ENCODE measurements at places on chromosomes 16 and 17.

- no peak for DNase-seq
Measured at GRCh38 chr16:24776501-24777220, 47.2 kb downstream of the TNRC6A start.

- no peak for DNase-seq
Measured at GRCh38 chr16:47463771-47464624, 2.9 kb downstream of the PHKB start.

DNA sequence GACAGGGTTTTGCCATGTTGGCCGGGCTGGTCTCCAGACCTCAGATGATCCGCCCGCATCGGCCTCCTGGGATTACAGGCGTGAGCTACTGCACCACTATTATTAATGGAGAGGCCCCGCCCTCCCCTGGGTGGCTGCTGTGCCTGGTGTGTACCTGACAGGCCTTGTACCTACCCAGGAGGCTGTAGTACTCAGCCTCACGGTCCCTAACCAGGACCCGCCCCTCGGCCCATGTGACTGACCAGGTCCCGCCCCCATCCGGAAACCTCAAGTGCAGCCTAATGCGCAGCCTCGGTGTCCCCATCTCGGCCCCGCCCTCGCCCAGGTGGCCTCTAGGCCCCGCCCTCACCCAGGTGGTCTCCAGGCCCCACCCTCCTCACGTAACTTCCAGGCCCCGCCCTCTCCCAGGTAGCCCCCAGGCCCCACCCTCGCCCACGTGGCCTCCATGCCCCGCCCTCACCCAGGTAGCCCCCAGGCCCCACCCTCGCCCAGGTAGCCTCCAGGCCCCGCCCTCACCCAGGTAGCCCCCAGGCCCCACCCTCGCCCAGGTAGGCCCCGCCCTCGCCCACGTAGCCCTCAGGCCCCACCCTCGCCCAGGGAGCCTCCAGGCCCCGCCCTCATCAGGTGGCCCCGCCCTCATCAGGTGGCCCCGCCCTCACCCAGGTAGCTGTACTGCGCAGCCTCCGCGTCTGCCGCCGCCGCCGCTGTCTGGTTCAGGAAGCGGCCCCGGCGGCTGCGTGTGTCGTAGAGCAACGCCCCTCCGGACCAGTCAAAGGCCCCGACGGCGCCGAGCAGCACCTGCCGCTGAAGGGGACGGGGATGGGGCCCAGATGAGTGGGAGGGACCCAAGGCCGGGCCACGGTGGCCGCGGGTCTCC, 31.0 kb downstream of the HASPIN start:
- DNase-seq, result peak; percentile 59

GRCh38 chr17:73157521-73157890, 7.3 kb upstream of the SSTR2 start:
- DNase-seq, result no peak

GRCh38 chr17:81930142-81931125, 2.9 kb upstream of the MAFG start:
- no peak for DNase-seq

DNA sequence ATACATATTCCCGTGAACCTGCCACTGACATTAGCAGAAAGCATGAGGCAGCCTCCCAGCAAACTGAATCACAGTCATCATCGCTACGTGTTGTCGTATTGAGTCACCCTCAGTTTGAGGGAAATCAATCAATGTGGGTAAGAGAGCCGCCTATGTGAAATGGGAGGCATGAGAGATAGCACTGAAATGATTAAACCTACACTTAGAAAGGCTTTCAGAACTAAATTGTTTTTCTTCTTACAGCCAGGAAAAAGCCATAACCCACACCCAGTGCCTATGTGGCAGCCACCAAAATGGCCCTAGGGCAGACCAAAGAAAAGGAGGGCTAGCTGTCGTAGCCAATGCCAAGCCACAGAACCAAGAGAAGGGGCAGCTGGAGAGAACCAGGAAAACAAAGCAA, 90.5 kb downstream of the ADAMTS18 start:
- DNase-seq, result no peak

GRCh38 chr17:46078675-46079074, 79.6 kb downstream of the STH start:
- no peak for DNase-seq

DNA sequence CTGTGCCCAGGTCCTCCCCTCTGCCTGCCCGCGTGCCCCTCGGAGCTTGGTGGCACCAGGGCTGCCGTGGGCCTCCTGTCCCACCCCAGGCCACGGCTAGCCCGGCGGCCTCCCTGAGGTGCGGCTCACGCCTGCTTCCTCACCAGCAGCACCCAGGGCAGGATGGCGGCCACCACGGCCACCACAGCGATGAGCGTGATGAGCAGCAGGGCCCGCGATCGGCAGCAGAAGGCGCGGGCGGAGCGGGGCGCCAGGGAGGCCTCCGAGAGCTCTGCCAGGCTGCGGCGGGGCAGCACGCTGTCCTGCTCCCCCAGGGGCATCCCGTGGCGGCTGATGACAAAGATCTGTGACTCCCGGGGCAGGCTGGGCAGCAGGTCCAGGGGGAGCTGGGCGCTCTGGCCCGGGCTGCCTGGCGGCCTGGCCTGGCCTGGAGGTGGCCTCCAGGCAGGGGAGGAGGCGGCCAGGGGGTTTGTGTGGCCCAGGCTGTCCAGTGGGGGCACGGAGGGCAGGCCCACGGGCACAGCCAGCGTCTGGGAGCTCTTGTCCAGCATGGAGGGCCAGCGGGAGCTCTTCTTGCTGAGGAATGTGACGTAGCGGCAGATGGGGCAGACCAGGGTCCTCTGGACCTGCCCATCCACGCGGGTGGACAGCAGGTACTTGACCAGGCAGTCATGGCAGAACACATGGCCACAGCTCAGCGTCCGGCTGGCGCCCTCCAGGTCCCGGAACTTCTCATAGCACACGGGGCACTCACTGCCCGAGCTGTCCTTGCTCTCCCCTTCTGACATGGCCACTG, 4.8 kb downstream of the RNF222 start:
- DNase-seq, result no peak

DNA sequence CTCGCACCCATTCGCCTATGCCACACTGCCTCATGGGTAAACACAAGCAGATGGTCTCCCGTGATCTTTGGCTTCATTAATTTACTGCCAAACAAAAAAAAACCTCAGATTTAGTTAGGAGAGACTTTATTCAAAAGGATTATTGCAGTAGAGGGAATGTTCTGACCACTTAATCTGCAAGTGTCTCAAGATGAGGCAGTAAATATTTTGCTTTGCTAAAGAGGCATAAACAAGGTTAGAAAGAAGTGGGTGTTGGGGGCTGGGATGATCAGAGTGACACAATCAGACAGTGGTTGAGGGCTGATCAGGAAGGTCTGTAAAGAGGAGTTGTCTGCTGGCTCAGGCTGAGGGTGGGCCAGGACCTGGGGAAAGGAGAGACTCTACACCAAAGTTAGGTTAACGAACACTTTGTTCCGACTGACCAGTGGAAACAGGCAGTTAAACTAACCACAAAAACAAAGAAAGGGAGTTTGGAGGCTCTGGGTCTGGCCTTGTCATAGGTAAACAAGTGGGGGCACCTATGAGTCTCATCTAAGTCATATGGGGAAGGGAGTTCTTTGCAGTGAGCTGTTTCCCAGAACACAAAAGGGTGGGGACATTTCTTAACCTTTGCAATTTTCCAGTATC, 28.5 kb downstream of the HSD17B2 start:
- DNase-seq, result no peak

DNA sequence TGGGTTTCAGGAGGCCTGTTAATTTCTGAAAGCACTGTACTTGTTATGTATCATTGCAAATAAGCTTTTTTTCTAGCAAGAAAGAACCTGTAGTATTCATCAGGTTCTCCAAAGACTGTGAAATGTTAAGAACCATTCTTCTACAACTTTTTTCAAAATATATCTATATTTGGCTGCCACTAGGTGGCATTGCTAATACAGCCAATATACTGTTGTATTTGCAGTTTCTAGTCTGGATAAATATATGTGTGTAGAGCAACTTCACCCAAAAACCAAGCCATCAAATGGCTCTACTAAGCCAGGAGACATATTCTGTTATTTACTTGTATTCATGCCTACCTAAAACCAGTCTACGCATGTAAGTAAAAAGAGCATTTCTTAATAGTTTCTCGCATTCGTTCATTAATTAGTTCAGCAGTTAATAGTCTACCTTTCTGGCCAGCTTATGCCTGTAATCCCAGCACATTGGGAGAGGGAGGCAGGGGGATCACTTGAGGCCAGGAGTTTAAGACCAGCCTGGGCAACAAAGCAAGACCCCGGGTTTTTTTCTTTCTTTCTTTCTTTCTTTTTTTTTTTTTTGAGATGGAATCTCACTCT, 39.5 kb downstream of the VMP1 start:
- DNase-seq, result no peak

DNA sequence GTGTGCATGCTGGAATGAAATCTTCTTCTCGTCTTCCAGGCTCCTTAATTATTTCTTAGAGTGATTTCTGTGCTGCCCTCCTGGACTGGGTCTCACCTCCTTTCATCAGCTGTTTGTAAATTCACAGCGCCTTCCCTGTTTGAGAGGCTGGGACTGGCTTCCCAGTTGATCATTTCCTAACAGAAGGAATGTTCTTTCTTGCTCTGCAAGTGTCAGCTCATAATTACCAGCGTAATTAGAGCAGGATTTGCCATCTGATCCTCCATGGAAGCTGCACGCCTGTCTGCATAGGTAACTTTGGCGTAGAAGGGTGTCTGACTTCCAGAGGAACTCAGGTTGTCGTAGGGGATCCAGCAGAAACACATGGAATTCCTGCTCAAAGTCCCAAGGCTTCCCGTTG, 375.0 kb upstream of the EEF2KMT start:
- DNase-seq, result no peak

GRCh38 chr17:35342276-35342675, 31.1 kb downstream of the SLFN11 start:
- DNase-seq, result no peak

GRCh38 chr16:65660390-65660789, 538.5 kb upstream of the CDH11 start:
- DNase-seq, result no peak

GRCh38 chr16:70276392-70276791, 12.9 kb downstream of the AARS1 start:
- DNase-seq, result no peak

DNA sequence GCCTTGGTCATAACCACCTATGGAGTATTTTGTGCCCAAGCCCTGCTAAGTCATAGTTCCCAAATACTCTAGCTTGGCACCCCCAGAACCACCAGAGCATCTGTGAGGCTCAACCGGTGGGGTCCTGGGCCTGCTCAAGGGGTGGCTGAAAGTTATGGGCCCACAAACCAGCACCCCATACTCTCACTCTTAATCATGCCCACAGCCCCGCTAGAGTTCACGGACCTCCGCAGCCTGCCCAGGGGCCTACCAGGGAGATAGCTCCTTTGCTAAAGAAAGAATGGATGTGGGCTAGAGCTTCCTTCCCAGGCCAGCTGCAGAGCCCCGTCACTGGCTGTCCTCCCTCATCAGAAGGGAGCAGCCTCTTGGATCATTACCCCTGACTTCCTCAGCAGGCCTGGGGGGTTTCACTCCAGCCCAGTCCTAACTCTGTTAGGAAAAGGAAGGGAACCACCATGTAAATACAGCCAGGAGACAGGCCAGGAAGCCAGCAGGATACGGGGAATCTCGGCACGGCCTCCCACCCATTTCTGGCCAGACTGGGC, 1.4 kb downstream of the GIT1 start:
- no peak for DNase-seq

DNA sequence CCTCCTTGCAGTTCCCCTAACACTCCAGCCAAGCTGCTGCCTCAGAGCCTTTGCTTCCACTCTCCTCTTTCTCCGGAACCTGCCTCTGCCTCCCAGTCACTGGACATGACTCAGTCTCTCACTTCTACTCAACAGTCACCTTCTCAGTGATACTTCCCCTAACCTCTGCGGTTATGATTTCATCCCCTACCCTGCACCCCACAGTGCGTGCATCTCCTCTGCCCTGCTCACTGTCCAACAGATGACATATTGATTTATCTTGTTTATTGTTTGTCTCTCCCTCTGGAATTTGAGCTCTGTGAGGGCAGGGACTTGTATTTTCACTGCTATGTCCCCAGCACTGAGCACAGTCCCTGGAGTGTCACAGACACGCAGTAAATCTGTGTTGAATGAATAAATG, 100.7 kb downstream of the CYLD start:
- DNase-seq, result no peak

DNA sequence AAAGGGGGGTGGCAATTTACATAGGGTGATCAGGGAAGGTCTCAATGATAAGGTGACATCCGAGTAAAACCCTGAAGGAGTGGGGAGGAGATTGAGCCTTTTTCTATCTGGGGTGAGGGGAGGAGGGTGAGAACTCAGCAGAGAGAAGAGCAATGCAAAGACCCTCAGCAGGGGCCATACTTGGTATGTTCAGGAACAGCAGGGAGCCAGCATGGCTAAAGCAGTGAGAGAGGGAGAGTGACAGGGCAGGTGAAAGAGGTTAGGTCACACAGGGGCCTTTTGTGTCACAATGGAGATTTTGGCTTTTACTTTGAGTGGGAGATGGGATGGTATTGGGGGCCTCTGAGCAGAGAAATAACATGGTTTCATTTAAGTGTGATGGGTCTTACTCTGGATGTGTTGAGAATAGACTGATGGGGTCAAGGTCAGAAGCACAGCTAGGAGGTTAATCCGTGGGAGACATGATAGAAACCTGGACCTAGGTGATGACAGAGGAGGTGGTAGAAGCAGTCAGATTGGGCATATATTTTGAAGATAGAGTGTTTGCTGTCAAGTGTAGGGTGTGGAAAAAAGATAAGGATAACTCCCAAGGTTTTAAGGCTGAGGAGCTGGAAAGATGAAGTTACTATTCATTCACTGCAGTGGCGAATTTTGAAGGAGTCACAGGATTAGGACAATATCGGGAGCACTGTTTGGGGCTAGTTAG, 6.2 kb downstream of the SP2 start:
- no peak for DNase-seq
